ENCODE measurements at places on chromosomes 6 and 20.
A peak's percentile ranks its signal among the peaks of the same experiment; 100 is the strongest.

DNA sequence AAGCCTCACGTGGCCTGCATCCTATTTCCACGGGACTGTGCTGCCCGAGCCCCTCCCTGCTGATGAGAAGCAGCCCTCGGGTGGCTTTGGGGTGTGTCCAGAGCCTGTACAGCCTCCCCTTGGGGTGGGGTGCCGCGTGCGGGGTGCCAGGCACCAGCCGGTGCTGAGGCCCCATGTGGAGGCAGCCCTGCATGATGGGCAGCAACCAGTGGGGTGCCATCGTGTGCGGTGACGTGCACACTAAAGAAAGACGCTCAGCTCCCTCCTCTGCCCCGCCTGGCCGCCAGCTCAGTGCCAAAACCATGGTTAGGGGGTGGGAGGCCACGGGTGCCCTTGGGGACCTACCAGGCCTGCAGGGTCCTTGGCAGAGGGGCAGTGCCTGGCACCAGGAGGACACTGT, 26.2 kb downstream of the NTSR1 start:
- no peak for DNase-seq

DNA sequence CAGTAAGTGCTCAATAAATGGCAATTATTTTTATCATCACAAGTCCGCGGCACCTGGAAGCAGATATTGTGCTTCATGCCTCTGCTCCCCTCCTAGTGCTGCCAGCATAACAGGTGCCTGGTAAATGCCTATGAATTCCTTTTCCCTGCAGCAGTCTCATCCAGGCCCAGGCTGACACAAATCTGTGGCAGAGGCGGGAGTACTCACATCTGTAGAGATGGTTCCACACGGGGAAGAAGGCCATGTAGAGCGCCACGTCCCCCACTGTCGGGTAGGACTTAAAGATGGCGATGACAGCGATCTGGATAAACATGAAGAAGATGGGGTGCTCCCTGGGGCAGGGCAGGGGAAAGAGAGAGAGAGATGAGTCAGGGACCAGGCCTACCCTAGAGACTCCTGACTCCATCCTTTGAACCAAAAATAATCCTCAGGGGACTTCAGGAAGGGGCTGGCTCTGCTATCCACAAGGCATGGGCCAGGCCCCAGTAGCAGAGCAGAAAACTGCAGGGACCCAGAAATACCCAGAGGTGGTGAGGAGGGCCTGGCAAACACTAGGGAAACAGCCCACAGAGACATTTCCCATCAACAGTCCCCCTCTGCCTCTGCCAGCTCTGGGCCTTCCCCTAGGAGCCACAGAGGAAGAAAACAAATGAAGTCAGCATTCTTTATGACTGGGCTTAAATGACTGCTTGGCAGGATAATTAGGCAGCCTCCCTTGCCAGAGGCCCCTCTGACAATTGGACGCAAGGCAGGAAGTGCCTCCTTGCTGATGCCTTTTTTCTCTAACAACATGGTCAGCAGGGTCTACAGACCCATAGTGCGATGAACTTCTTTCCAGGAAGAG, 23.0 kb downstream of the MAP1LC3A start:
- DNase-seq, result peak; percentile 64

- no peak for DNase-seq
Observed at GRCh38 chr6:136788069-136788902, 4.0 kb downstream of the MAP3K5 start.

GRCh38 chr6:87848616-87849015, 146.6 kb upstream of the AKIRIN2 start:
- DNase-seq, result no peak
